Renal pelvis (tissue), 12 donors: ENCODE measurements at places on chromosomes 12 and 14.

- no peak for DNase-seq
Measured at GRCh38 chr12:96473394-96474093, 15.8 kb upstream of the CFAP54 start.

DNA sequence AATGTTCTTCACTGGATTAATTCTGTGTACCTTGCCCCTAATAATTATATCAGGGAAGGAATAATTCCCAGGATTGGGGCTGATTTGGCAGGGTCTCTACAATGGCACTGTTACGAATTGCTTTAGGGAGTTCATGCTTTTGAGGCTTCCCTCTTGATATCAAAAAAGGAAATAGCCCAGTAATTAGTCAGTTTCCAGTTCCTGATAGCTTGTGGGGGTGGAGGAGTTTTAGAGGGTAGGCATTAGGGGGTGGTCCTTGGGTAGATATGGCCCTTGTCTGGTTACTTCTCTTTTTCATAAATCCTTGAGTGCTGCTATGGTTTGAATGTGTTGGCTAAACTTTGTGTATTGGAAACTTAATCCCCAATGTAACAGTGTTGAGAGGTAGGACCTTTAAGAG is 6.1 kb upstream of the SRSF5 start:
- DNase-seq = no peak

DNA sequence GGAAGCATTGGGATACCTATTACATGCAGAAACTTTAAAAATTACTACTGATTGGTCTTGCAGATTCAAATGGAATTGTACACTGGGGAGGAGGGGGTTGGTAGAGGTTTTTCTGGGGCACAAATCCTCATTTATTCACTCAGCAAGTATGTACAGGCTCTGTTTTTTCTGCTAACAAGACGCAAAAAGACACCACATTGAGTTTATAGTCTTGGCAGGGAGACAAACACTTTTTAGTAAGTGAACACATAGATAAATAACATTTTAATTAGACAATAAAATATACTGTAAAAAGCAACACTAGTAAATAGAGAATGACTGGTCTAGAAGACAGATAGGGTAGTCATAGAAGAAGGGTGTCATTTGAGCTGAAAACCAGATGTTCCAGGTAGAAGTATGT is 23.8 kb downstream of the GLIPR1L2 start:
- peak; percentile 35 for DNase-seq

DNA sequence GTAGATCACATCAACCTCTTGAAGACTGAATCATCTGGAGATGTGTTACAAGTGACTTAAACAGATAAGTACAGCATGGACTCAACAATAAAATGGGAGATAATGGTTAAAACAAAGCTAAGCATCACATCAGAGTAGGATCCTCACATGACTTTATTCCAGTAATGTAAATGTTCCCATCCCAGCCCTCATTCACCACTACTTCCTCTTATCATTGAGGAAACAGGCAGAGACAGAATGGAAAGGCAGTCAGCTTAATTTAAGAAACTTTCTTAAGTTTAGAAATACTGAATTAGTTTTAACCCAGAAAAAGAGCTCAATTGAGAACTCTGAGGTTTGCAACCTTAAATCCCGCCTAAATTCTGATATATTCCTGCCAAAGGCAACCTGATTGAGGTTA is 1.2 kb upstream of the ALG10 start:
- no peak for DNase-seq

- DNase-seq = no peak
Measured at GRCh38 chr12:91825999-91826398, 319.6 kb downstream of the BTG1 start.

- no peak for DNase-seq
Measured at GRCh38 chr12:90945070-90945649, 9.8 kb downstream of the CCER1 start.
